ENCODE measurements at places on chromosomes 1 and 21.
A peak's percentile ranks its signal among the peaks of the same experiment; 100 is the strongest.

DNA sequence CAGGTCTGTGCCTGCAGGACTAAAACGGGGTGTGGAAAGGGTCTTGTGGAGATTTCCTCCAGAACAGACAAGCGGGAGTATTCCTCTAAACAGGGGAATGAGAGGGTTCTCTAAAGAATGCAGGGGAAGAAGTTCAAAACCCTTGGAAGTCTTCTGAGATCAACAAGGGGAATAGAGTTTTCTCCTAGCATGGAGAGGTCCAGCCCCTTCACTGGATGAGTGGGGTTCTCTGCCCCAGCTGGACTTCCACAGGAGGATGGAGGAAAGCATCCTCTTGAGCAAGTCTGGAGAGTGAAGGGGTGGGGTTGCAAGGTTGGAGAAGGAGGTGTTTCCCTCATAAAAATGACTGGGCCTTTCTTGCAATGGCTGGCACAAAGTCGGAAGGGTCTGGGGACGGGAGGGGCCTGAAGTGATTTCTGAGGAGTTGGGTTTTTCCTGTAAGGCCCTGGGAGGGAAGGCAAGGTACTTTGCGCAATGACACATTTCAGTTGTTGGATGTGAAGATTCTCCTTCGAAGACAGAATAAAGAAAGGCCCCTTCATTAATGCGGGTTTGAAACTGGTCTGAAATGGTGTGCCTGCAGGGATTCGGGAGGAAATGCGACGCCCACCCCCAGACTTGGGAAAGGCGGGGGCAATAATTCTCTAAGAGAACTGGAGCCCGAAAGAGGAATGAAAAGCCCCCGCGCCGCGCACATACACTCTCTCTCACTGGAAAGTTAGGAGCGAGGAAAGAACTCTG is 884 bp downstream of the SPATA6 start:
- DNase-seq = no peak

GRCh38 chr1:89884718-89885596 is 64.1 kb downstream of the LRRC8D start:
- DNase-seq = no peak

DNA sequence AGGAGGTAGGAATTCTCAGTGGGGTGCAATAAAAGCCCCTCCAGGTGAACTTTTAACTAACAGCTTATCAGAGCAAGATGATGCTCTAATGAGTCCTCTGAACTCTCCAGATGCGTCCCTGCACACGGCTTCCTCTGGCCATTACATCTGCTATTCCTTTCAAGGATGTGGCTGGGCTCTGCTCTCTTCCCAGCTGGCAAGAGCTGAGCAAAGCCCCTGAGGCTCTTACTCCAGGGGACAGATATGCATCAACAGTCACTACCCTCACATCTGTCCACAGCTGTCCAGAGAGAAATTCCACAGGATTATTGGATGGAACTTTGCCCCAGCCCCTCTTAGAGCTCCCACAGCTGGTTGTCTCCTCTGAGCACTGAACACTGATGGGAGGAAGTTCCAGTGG is 267.8 kb downstream of the C1orf94 start:
- DNase-seq = no peak

- no peak for DNase-seq
These were observed 102.3 kb downstream of the TMEM53 start for GRCh38 chr1:44571712-44572571.

DNA sequence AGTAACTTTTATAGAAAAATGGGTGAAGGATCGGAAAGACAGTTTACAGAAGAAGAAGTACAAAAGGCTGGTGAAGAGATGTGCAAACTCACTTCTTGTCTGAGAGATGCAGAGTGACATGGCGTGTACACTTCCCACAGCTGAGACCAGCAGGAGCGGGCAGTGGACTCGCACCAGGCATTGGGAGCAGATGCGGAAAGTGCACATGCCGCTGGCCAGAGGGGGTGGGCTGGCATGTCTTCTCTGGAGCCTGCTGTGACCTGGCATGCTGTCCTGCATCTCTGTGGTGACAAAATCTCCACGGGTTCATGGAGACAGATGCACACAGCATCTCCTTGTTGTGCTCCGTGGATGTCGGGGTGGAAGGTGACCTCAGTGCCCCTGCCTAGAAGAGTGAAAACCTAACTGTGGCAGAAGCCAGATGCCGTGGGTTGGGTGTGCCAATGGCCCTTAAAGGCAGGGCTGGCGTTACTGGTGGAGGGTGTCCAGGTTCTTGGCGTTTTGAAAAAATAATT is 128.6 kb upstream of the COL6A1 start:
- DNase-seq = no peak

DNA sequence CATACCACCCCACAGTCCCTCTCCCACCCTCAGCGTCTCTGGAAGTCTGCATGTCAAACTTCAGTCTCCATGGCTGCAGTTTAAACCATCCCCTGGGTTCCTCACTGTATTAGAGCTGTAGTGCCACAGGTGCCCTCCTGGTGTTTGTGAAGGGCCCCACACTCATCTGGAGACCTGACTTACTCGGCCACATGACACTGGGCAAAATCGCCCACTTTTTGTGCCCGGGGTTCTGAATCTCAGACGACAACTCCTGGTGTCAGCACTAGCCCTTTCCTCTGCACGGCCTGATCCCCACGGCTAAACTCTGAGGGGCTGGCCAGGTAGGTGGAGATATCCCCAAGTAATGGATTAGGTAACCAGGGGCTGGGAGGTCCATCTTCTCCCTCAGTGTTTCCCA is 6.5 kb downstream of the INKA2 start:
- DNase-seq = no peak

- DNase-seq = no peak
These were observed 441.0 kb downstream of the PTPRU start for GRCh38 chr1:29677028-29678024.

GRCh38 chr1:243508303-243508713 is 252.5 kb downstream of the SDCCAG8 start:
- DNase-seq = no peak

DNA sequence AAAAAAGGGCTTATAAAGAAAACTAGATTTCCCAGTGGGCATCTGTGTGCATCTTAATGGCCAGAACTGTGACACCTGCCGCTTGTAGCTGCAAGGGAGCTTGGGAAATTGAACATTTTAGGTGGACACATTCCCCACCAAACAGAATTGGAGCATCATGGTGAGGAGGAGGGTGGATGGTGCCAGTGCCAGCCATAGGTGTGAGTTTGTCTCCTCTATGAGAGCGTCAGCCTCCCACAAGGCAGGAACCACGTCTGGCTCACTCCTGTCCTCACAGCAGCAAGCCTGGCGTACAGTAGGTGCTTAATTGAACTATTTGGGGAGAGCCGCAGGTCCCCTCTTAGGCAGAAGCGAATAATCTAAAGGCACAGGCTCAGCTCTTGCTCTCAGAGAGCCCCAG is 124.5 kb upstream of the TMEM51 start:
- no peak for DNase-seq

- DNase-seq = no peak
These were observed 160.9 kb downstream of the PBX1 start for GRCh38 chr1:164719676-164720439.

DNA sequence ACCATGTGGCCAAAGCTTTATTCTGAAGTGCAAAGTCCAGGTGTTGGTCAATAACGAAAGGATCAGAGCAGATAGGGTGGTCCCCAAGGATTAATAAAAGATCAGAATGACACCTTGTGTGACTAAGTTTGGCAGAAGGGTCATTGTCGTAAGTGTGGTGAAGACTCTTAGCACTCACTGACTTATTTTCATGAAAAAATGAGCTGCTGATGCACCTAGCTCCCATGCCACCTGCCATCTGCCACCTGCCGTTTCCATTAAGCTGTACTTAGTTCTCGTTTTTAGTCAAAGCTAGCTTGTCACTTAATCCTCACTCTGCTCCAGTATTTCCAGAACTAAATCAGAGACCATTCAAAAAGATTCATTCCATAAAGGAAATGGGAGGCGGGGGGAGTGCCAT is 112.6 kb downstream of the SEC16B start:
- no peak for DNase-seq

DNA sequence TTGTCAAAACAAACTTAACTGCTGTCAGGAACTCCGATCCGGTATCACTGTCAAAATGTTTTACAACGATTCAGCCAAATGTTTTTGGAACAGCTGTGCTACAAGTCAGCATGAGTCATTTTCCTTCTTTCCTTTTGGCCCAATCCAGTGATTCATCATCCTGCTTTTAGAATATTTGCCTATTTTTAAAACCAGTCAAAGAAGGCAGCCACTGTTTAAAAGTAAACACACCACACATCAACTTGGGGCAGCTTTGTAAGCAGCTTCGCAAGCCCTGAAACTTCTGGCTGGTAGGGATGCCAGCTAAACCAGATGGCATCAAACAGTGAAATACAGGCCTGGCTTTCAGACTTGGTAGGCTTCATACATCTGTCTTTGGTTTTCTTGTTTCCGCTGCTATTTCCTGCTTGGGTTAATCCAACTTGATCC is 14.9 kb downstream of the MAP3K7CL start:
- no peak for DNase-seq

- no peak for DNase-seq
These were observed 439.1 kb upstream of the VAMP3 start for GRCh38 chr1:7331926-7332535.

GRCh38 chr1:16145030-16145661 is 10.7 kb downstream of the EPHA2 start:
- DNase-seq = no peak

DNA sequence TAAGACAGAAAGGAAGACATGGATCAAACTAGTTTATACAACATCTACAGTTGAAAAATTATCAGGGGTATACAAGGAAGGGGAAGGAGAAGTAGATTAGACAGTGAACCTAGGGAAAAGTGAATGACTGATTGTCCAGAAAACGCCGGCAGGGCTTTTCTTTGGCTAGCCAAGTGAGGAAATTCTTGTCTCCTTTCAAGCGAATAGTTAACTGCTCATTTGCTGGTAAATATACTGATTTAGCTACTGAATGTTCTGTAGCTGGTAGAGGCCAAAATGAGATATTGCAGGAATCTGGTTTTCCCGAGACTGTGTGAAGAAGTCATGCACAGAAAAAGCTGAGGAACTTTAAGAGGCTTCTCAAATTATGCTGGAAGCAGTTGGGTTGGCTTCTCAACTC is 128.5 kb upstream of the ZNHIT6 start:
- no peak for DNase-seq

GRCh38 chr1:3092530-3092929 is 23.5 kb downstream of the PRDM16 start:
- no peak for DNase-seq

GRCh38 chr1:156746728-156747631 is 4.5 kb downstream of the HDGF start:
- peak; percentile 51 for DNase-seq

DNA sequence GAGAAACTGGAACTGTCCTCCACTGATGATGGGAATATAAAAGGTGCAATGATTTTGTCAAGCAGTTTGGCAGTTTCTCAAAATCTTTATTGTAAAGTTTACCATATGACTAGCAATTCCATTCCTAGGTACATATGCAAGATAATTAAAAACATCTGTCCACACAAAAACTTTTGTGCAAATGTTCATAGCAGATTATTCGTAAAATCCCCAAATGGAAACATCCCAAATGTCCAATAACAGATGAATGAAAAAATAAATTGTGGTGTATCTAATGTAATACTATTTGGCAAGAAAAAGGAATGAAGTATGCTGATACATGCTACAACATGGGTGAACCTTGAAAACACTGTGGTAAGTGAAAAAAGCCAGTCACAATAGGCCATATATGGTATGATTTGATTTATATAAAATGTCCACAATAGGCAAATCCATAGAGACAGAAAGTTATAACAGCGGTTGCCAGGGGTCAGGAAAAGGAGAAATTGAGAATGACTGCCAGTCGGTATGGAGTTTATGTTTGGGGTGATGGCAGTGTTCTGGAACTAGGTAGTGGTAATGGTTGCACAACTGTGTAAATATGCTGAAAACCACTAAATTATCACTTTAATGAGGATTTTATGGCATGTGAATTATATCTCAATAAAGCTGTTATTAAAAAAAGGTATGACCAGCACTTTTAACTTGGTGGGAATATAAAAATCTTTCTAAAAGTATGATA is 81.7 kb upstream of the BEND5 start:
- DNase-seq = no peak

DNA sequence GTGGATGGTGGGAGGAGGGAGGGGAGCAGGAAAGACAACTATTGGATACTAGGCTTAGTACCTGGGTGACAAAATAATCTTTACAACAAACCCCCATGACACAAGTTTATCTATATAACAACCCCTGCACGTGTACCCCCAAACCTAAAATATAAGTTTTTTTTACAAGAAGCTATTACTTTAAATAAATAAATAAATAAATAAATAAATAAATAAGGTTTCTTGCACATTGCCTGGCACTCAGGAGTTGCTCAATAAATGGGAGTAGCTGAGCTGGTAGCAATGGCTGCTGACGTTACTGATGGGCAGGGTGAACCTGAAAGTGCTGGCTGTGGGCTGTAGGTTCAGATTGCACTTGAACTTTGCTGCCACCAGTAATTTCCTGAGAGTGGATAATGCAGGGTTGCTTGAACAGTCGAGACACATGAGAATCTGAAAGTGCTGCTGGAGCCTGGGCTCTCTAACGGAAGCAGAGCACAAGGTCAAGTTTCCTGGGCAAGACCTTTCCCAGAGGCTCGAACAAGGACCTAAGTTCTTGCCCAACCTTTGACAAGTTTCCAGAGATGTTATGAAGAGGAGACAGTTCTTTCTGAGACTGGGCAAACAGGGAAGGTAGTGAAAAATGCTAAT is 14.8 kb upstream of the KCNE2 start:
- no peak for DNase-seq

DNA sequence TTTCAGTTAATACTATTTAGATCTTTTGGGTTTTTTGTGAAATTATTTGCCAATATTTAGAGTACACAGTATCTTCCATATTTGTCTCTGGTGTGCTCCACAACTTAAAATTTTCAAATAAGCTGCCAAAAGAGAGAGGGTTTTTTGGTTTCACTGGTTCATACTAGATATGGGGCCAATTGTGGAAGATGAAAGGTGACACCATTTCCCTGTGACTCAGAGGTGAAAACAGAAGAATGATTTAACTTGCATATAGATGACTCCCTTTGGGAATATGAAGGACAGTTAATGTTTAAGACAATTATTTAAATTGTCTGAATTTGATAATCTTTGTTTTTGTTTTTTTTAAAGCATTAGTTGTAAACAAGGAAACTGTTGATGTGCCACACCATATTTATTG is 37.5 kb downstream of the IVNS1ABP start:
- DNase-seq = no peak

GRCh38 chr1:68383092-68383491 is 66.7 kb downstream of the RPE65 start:
- DNase-seq = no peak

- no peak for DNase-seq
These were observed 28.9 kb downstream of the ODR4 start for GRCh38 chr1:186404454-186405051.

DNA sequence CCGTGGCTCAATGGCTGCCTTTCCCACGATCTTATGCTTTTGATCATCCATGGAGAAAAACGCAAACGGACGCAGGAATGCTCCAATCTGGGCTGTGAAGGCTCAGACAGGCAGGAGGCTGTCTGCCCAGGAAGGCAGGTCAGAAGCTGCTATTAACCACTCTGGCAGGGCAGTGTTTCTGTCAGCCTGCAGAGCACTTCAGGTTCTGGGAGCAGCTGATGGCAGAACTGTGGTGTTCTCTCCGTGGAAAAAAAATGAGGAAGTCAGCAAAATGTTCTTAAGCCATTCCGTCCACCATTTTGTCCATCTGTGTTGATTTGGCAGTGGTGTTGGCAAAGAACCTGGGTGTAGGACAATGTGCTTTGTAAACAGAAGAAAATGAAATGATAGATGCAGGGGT is 91.7 kb downstream of the SIM2 start:
- no peak for DNase-seq

- DNase-seq = no peak
These were observed 172.5 kb downstream of the CTH start for GRCh38 chr1:70583522-70583921.
